ENCODE measurements at places on chromosomes 5 and 9. TPM values are rescaled to one million over a fixed set of nuclear protein-coding genes. Genes with fewer than 3 reads are reported as not detected.

DNA sequence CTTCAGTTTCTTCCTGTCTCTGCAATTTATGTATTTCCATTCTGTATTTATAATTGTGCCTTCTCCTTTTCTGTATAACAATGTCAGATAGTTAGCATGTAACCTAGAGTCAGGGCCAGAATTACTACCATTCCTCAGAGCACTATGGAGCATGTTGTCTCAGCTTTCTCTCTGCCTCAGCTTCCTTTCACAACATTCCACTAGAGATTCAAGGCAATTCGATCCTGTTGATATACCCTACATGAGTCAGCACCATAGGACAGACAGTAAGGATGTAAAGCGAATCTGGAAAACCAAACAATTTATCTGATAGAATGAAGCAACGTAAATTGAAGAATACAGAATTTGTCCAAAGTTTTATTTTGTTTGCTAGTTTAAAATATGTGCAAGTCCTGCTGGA is 728.3 kb upstream of the SEMA6A start:
- DNase-seq: no peak

GRCh38 chr5:2156358-2157059 is 273.8 kb upstream of the IRX4 start:
- no peak for DNase-seq

GRCh38 chr5:31934156-31934555 is 240.0 kb downstream of the GOLPH3 start:
- DNase-seq: no peak

- no peak for DNase-seq
These were observed 1395.9 kb downstream of the PTPRD start for GRCh38 chr9:9216934-9217333.

- no peak for DNase-seq
These were observed 960 bp upstream of the IFNB1 start for GRCh38 chr9:21078702-21079101.

Gene GFI1B
- not detected for total RNA-seq

DNA sequence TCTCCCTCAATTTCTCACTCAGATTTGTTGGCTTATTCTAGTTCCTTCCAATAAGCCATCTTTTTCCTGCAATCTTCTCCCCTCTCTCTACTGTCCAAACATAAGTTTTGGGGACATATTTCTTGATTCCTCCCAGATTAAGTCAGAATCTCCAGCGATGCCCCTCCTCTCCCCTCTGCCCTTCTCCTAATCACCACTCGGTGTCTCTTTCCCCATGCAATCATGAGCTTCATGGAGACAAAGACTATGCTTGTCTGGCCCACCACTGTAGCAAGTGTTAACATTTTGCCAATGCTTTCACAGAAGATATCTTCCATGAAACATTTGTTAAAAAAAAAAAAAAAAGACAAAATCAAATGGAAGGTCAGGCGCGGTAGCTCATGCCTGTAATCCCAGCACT is 42.4 kb downstream of the PDE6A start:
- no peak for DNase-seq

DNA sequence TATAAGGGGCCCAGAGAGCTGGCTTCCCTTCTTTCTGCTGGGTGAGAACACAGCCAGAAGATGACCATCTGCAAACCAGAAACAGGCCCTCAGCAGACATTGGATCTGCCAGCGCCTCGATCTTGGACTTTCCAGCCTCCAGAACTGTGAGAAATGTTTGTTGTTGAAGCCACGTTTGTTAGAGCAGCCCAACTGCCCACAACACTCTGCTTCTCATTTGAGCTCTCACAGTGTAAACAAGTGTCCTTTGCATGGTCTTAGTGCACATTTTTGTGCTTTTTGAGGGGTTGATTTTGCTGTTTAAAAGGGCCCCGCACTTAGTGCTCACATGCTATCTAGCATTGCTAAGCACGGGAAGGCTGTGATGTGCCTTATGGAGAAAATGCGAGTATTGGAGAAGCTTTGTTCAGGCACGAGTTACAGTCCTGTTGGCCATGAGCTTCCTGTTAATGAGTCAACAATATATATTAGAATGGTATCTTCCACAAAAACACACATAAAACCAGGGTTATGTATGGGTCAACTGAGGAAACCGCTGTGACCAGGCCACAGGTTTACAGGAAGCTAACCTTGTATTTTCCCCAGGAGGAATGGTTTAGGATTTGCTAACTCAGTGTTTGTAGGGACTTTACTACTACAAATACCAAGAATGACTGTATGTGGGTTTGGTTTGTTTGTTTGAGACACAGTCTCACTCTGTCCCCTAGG is 11.9 kb downstream of the CMBL start:
- DNase-seq: no peak

Gene FCN2
- not detected for total RNA-seq

DNA sequence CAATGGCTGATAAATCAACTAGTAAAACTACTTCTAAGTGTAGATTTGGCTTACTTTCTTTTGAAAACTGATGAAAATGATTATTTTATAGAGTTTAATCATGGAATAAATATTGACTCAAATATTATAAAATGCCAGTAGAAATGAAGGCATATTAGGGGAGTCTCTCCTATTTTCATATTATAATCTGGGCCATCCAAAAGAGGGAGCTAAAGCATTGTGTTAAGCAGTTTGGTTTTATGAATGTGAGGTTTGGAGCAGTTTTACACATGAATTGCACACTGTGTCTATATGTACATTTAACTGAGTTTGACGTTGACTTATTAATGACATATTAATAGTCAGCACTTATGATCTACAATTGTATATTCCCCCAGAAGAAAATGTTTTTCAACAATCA is 17.4 kb downstream of the CDH9 start:
- no peak for DNase-seq

Gene KIF4B
- not detected for total RNA-seq

All from kidney epithelial cell (primary cell).